ENCODE measurements at places on chromosomes 2 and 18.

- DNase-seq = no peak
Measured at GRCh38 chr2:137179542-137179941, 414.2 kb downstream of the THSD7B start.

DNA sequence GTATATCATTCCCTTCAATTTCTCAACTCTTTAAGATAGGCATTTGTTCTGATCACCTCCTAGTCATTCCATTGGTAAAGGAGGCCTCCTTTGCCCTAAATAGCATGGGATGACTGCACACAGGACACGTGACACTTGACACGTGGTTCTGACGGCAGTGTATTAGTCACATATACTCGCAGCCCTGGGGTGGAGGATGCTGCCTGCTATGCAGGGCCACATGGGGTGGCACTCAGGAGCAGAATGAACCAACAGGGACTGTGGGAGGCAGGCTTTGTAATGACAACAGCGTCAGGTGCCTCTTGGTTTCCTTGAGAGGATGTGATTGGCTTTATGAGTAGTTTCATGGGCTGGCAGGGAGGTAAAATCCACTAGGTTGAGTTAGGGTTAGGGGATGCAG lies 9.3 kb upstream of the KCNS3 start:
- DNase-seq = no peak

- no peak for DNase-seq
Measured at GRCh38 chr18:77959248-77959647, 709.6 kb downstream of the GALR1 start.

DNA sequence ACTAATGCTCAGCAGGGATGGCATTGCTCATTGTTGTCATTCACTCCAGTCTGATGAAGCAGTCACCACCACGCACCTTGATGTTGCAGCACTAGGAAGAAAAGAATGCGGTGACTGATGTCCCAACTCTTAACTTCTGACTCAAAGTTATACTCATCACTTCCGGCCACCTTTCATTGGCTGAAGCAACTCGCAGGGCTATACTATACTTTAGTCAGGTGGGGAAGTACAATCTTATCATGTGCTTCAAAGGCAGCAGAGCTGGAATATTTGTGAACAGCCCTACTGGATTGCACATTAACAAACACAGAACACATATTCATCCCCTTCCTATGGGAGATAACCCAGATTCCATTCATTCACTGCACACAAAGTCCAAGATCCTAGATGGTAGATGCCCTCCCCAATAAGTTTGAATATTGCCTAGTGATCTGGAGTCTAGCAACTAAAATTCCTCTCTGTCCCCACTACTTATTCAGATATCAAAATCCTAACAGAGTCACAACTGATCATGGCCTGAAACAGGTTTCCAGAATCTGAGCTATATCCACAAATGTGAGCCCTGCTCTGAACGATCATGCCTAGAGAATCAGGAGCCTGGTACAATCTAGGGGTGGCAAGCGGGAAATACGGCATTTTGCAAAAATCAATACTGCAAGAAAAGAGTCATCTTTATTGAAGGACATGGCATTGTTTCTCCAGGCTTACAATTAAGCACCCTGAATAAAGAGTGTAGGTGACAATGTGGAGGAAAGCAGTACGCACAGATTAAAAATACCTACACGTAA lies 3.4 kb upstream of the SPATS2L start:
- DNase-seq = peak; percentile 66

GRCh38 chr2:199452991-199453379 lies 4.8 kb downstream of the SATB2 start:
- DNase-seq = no peak

DNA sequence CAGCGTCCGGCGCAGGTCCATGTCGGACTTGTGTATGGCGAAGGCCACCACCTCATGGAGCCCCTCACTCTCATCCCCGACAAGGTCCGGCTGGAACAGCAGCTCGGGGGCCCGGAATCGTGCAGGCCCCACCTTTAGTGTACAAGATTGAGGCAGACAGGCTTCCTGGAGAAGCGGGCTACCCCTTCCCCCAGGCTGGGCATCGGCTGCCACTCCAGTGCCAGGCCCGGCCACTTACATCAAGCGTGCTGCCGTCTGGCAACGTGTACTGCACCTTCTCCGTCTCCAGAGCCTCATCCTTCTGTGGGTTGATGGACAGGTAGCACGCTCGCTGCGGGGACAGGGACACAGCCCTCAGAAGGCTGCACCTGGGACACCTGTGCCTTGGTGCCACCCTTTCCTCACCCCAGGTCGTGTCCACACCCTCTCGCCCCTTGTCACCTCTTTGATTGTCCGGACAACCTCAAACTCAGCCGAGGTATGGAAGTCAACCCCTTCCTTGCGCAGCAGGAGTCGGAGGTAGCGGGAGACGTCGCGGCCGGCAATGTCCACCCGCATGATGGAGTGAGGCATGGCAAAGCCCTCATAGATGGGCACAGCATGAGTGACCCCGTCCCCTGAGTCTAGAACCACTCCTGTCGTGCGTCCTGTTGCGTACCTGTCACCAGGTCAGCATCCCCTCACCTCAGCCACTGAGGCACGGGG lies 5.7 kb downstream of the ACTR1B start:
- no peak for DNase-seq

- no peak for DNase-seq
Measured at GRCh38 chr2:7515327-7515726, 598.1 kb downstream of the RNF144A start.

DNA sequence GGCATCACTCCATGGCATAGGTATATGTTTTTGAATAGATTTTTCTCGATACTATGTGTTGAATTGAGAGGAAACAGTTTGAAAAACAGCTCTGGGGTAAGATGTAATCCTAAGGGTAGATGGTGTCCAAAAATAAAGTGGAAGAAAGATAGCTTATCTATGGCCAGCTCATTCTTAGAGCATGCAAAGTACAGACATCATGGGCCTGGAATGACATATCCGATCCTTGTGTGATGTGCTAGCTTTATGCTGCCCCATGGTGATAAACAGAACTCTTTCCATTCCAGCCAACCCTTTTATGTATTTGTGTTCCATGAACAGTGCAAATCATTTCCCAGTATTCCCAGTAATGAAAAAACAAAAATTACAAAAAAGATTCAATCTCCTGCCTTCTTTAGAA lies 390.2 kb upstream of the NXPH2 start:
- peak; percentile 6 for DNase-seq
